ENCODE measurements at places on chromosomes 6 and 20.

DNA sequence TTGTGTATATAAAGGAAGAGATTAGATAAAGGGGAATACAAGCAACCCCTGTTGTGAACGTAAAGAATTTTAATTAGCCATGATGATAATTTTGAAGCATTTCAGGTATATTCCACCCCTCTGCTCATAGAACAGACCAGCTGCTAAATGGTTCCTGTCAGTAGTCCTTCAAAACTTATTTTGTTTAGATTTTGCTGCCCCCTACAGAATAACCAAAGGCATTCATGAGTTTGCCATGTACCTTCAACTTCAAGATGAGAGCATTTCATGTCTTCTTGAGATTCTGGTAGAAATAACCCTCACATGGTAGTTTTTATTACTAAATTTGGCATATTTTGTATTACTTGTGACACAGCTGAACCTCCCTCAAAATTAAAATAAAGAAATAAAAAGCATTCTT lies 1586.7 kb downstream of the HACE1 start:
- DNase-seq = no peak

DNA sequence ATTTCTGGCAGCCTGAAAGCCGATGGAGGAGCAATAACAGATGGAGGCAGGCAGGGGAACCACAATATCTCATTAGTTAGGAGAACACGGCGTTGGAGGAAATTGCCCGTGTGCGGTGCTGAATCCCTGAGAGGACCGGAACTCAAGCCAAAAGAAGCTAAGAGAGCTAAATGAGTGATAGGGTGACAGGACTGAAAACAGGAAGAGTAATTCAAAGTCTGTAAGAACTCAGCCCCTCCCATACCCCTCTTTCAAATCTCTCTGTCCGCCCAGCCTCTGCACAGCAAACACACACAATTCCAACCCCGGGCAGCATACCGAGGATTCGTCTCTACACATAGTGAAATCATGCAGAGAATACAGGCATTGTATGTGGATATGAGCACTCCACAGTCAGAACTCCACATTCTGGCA lies 2.6 kb upstream of the IPCEF1 start:
- DNase-seq = no peak

DNA sequence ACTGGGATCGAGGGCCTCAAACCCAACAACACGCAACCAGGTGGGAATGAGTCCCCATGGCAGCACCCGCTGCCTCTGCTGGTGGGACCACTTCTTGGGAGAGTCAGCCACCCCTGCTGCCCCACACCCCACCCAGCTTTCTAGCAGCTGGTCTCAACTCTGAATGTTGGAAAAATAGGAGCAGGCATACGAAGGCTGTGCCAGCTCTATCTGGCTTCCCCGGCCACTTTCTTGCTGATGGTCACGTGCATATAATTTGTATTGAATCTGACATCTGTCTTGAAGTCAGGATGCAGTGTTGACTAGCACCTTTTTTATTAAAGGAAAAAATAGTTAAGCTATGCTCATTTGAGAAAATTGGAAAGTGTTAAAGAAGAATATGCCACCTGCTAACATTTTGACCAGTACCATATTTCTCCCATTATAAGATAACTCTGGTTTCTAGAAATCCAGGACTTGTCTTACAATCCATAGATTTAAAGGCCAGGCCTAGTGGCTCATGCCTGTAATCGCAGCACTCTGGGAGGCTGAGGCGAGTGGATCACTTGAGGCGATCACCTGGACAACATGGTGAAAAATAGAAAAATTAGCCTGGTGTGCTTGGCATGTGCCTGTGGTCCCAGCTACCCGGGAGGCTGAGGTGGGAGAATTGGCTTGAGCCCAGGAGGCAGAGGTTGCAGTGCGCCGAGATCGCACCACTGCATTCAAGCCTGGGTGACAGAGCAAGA lies 26.9 kb upstream of the MAPRE1 start:
- no peak for DNase-seq

GRCh38 chr6:135231469-135231844 lies 50.3 kb downstream of the MYB start:
- DNase-seq = no peak

GRCh38 chr6:33992191-33992590 lies 153.7 kb downstream of the GRM4 start:
- no peak for DNase-seq

GRCh38 chr20:10686356-10687133 lies 12.7 kb upstream of the JAG1 start:
- DNase-seq = peak; percentile 49

DNA sequence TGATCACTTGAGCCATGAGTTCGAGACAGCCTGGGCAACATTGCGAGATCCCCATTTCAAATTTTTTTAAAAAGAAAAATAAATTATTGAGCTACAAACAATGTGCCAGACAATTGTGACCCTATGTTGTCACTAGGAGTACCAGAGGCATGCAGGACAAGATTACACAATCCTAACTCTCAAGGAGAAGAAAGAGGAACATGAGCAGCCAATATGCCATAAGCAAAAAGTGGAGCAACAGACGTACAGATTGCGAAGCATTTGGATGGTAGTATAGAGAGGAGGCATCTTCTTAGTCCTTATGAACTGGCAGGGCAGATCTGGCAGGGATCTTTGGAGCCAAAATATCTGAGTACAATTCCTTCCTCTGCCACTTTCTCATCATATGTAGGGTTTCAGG lies 156.4 kb downstream of the OR2B2 start:
- DNase-seq = no peak

DNA sequence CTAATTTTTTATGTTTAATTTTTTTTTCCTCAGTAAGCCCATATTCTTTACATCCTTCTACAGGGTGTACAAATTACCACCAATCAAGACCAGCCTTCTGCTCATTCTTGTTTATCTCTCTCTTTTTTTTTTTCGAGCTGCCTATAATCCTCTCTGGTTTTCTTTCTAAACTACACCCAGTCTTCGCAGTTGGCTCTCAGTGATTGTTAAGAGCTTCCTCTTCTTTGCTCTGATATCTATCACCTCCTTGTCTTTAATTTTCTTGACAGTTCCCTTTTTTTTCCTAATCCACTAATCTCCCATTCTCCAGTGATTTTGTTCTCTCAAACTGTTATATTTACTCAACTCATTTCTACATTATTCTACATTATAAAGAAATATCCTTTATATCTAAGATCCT lies 38.5 kb upstream of the PTPRK start:
- no peak for DNase-seq

- DNase-seq = no peak
These were observed 125.2 kb downstream of the PHACTR3 start for GRCh38 chr20:59729506-59729905.

- no peak for DNase-seq
These were observed 36.4 kb upstream of the MARCKS start for GRCh38 chr6:113820761-113821160.

- no peak for DNase-seq
These were observed 481.5 kb upstream of the JAG1 start for GRCh38 chr20:11155156-11155756.

GRCh38 chr6:30151580-30151979 lies 9.4 kb downstream of the TRIM10 start:
- no peak for DNase-seq

DNA sequence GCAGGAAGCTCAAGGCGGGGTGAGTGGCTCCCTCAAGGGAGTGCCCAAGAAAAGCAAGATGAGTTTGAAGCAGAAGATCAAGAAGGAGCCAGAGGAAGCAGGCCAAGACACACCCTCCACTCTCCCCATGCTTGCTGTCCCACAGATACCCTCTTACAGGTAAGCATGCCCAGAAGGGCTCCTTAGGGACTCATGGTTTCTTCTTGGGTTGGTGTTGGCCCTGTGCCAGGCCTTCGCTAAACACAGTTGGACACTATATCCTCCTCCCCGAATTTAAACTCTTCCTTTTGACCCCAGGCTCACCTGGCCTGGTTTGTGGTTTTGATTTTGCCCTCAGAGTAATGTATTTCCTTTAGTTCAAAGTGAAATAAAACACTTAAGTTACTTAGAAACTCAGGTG lies 5.1 kb downstream of the BRPF3 start:
- no peak for DNase-seq

DNA sequence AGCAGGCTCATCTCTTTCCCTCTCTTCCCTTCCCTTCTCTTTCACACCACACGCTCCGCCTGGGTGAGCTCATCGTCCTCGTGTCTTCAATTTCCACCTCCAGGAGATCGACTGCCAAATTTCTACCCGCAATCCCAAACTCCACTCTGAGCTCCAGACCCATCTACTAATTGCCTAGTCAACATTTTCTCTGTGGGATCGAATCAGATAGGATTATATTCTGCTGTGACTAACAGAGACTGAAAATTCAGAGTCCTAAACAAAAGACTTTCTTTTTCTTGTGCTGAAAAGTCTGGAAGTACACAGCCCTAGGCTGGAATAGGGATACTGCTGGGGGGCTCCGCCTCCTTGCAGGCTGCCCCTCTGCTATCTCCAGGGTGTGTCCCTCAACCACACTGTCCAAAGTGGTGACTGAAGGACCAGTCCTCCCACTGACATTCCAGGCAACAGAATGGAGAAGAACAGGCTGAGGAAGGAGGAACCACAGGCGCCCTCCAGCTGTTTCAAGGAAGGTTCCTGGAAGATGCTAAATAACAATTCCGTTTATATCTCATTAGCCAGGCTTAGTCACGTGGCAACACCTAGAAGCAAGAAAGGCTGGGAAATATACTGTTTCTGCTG lies 5.0 kb upstream of the HSPA12B start:
- DNase-seq = no peak

- DNase-seq = no peak
These were observed 46.4 kb upstream of the CHD6 start for GRCh38 chr20:41664584-41664983.

GRCh38 chr20:31740208-31740607 lies 1.1 kb downstream of the TPX2 start:
- no peak for DNase-seq

DNA sequence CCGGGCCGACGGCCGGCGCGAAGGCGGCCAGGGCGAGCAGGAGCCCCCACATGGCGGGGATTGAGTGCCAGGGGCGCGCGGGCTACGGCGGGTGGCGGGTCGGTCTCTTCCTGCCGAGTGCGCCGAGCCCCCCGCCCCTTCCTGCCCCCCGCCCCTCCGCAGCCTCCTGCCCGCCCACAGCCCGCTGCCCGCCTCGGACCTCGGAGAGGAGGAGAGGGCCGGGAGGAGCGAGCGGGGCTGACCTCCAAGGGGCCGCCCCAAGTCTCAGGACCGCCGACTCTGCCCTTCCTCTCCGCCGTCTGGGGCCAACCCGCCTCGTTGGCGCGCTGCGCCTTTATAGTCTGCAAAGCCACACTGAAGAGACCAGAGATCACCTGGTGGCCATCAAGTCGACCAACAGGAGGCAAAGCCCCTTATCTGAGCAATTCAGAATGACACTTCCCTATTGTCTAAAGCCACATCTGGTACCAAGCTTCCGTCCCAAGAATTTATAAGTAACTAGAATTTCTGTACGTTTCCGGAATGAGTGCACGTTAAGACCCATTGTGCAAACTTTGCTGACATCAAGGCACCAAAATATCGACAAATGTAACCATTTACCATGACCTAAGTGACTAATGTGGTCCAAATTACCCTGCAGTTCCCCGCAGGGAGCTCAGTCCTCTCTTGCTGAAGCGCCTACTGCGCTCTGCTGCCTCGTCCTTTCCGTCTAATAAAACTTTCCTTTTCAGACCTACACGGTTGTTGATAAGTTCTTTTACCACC lies at the start of gene CPXM1:
Gene CPXM1, minus strand, starts transcription at position 107 of the 765 bp plus-strand sequence. Its CDS starts 55 bp downstream, at position 52.
- no peak for DNase-seq

DNA sequence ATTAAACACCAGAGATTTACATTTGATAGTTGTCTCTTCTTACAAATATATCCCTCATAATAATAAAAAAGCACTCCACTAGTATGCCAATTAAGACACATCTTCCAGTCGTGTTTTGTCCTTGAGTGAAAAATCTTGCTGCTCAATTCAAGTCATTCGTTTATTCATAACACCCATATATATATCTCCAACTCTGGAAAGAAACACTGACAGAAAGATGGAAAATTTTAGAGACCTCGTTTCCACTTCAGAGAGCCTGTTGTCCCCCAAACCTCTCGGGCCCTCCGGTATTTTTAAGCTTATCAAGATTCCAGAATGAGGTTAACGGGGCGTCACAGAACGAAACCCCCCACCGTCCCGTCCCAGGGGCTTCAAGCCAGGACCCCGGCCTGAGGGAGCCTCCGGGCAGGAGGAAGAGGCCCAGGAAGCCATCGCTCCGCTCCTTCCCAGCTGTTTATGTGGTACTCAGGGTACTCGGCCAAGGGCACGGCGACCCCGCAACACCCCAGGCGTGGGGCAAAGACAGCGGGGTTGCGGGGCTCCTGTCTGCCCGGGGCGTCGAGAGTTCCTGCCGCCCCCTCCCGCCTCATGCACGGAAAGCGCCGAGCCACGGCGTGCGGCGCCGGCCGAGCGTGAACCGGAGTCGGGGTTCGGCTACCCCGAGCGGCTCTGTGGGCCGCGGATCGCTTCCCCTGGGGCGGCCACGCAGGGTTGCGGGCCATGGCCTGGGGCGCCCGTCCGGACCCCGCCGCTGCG lies 623 bp upstream of the SNX9 start:
- peak; percentile 38 for DNase-seq

Data from head of caudate nucleus (tissue), 42 donors.